ENCODE measurements at places on chromosomes 13 and 19. TPM values are rescaled to one million over a fixed set of nuclear protein-coding genes. Genes with fewer than 3 reads are reported as not detected.

Gene MCEMP1
- total RNA-seq = not detected

Gene RNF17
- not detected for total RNA-seq

Gene LRRC4B
- 1.0 TPM for total RNA-seq

Gene FAM83E
- total RNA-seq = 3.8 TPM

Gene BIVM
- 28.5 TPM for total RNA-seq

Gene CNN1
- 3.2 TPM for total RNA-seq

Gene CCDC61
- total RNA-seq = 22.2 TPM

Gene ZSCAN4
- not detected for total RNA-seq

Gene APOC4
- not detected for total RNA-seq

Gene PPP1R13L
- 27.2 TPM for total RNA-seq

Gene MEF2B
- 4.4 TPM for total RNA-seq

Gene ITM2B
- total RNA-seq = 207 TPM

Gene TMEM238
- total RNA-seq = 5.0 TPM

Gene SLC6A16
- 10.5 TPM for total RNA-seq

Gene CYP2F1
- total RNA-seq = not detected

Gene CLDND2
- total RNA-seq = 0.73 TPM

Gene ADM5
- 7.7 TPM for total RNA-seq

Gene NCR1
- not detected for total RNA-seq

Gene PDX1
- total RNA-seq = 303 TPM

Gene RNASEH2B
- total RNA-seq = 43.1 TPM

Gene MUC16
- total RNA-seq = 0.43 TPM

Gene FFAR1
- total RNA-seq = 0.74 TPM

Gene ZNF471
- total RNA-seq = not detected

Gene ZNF440
- 21.9 TPM for total RNA-seq

Gene DNAAF3
- 18.4 TPM for total RNA-seq

Gene LGI4
- total RNA-seq = 0.20 TPM

Gene CD37
- not detected for total RNA-seq

Gene ATP8A2
- total RNA-seq = 0.49 TPM

Gene ACP7
- total RNA-seq = not detected

Gene SPATA13
- total RNA-seq = 32.5 TPM

Gene STOML3
- not detected for total RNA-seq

Gene RNF225
- total RNA-seq = not detected

Gene C5AR2
- total RNA-seq = not detected

Gene CEACAM20
- total RNA-seq = not detected

Gene SIRT6
- total RNA-seq = 35.1 TPM

Data from progenitor cell of endocrine pancreas (in vitro differentiated cells).